ENCODE measurements at places on chromosomes 4 and X. TPM values are rescaled to one million over a fixed set of nuclear protein-coding genes. Genes with fewer than 3 reads are reported as not detected.

C1QTNF7 gene
- 48.2 TPM for total RNA-seq

PCDH10 gene
- total RNA-seq, result 18.5 TPM

FAM9C gene
- 0.05 TPM for total RNA-seq

F11 gene
- total RNA-seq, result not detected

SPOCK3 gene
- total RNA-seq, result 12.1 TPM

DMRTC1 gene
- not detected for total RNA-seq

RTL5 gene
- 4.8 TPM for total RNA-seq

PNMA5 gene
- total RNA-seq, result not detected

ANKRD37 gene
- total RNA-seq, result 27.3 TPM

ANAPC10 gene
- total RNA-seq, result 51.1 TPM

MAGEB2 gene
- not detected for total RNA-seq

AIMP1 gene
- total RNA-seq, result 34.5 TPM

DTHD1 gene
- total RNA-seq, result not detected

RNF128 gene
- total RNA-seq, result 13.7 TPM

KLF8 gene
- total RNA-seq, result 9.6 TPM

CLDN22 gene
- not detected for total RNA-seq

DACH2 gene
- total RNA-seq, result 3.9 TPM

NHSL2 gene
- 14.4 TPM for total RNA-seq

TMEM31 gene
- not detected for total RNA-seq

PPEF2 gene
- not detected for total RNA-seq

ADH4 gene
- not detected for total RNA-seq

IL2RG gene
- 1.2 TPM for total RNA-seq

TCP11X2 gene
- not detected for total RNA-seq

MCF2 gene
- 0.26 TPM for total RNA-seq

SLC49A3 gene
- total RNA-seq, result 2.1 TPM

SCLT1 gene
- total RNA-seq, result 69.0 TPM

SHISA3 gene
- 2.1 TPM for total RNA-seq

STOX2 gene
- 35.7 TPM for total RNA-seq

RAI2 gene
- total RNA-seq, result 4.7 TPM

HSFX4 gene
- total RNA-seq, result not detected

SPATA4 gene
- 0.11 TPM for total RNA-seq

ZCCHC12 gene
- 1.9 TPM for total RNA-seq

DMRTC1B gene
- not detected for total RNA-seq

SMIM43 gene
- total RNA-seq, result 0.21 TPM

PABPC4L gene
- total RNA-seq, result 24.7 TPM

CD99L2 gene
- total RNA-seq, result 24.8 TPM

NUP62CL gene
- 2.2 TPM for total RNA-seq

EDNRA gene
- 98.1 TPM for total RNA-seq

SLC16A2 gene
- 16.1 TPM for total RNA-seq

CSN2 gene
- total RNA-seq, result not detected

FABP2 gene
- total RNA-seq, result not detected

HMX1 gene
- 0.26 TPM for total RNA-seq

DCX gene
- total RNA-seq, result 9.6 TPM

TCEAL6 gene
- total RNA-seq, result not detected

VCX3B gene
- total RNA-seq, result not detected

ENPP6 gene
- total RNA-seq, result 1.9 TPM

TMEM165 gene
- total RNA-seq, result 172 TPM

XPNPEP2 gene
- 4.7 TPM for total RNA-seq

BEX4 gene
- total RNA-seq, result 49.5 TPM

P2RY8 gene
- 0.26 TPM for total RNA-seq

CCDC149 gene
- total RNA-seq, result 17.4 TPM

DAPP1 gene
- 19.6 TPM for total RNA-seq

VSIG4 gene
- total RNA-seq, result 22.4 TPM

ERAS gene
- total RNA-seq, result not detected

CXXC4 gene
- 5.1 TPM for total RNA-seq
